Glomerular endothelial cell (primary cell): ENCODE measurements at places on chromosomes 11 and 22. TPM values are rescaled to one million over a fixed set of nuclear protein-coding genes. Genes with fewer than 3 reads are reported as not detected.

Gene FOLR1
- total RNA-seq = 1.2 TPM in 1 of 2 replicates, not detected in the other

DNA sequence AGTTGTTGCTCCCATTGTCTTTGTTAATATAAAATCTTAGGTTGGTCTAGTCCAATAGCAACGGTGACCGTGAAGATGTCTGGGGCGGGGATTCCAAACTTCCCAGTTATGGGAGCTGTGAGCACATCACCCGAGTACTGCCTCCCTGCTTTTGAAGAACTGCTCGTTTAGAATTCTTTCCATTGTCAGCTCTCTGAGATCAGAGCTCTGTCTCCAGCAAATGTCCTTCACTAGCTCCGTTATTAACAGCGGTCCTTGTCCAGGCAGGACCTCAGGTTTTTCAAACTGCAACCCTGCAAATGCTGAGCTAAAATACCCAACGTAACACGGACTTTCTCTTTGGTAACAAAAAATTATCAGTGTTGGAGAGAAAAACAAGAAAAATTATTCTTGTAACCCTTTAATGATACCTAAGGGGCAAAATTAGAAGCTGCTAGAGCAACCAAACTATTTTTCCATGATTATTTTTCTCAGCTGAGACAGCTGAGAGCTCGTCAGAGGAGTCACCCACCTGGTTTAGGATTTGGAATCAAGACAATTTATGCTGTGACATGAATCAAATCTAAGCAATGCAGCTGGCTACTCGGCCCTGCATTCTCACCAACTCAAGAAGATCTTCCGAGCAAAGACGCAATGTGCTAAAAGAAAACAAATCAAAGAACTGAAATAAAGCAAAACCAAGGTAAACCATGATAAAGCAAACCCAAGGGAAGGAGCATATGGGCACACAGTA lies 15.1 kb upstream of the EFCAB6 start:
- no peak for DNase-seq

Gene IGLL1
- not detected in 2 replicates for total RNA-seq

DNA sequence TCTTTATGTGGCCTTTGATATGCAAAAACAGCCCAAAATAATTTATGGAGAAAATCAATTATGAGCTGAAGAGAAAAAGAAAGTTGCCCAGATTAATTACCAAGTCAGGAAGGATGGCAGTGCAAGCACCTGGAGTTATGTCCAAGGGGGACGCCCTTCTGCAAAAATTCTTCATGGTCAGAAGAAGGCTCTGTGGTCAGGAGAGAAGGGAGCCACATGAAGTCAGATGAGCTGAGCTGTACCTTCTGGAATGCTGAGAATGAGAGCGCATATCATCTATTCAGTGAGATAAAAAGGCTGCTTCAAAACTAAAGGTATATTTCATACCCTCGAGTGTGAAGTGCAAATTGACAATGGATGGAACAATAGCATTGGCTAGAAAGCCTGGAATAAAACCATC lies 607.4 kb downstream of the NTM start:
- DNase-seq = no peak

DNA sequence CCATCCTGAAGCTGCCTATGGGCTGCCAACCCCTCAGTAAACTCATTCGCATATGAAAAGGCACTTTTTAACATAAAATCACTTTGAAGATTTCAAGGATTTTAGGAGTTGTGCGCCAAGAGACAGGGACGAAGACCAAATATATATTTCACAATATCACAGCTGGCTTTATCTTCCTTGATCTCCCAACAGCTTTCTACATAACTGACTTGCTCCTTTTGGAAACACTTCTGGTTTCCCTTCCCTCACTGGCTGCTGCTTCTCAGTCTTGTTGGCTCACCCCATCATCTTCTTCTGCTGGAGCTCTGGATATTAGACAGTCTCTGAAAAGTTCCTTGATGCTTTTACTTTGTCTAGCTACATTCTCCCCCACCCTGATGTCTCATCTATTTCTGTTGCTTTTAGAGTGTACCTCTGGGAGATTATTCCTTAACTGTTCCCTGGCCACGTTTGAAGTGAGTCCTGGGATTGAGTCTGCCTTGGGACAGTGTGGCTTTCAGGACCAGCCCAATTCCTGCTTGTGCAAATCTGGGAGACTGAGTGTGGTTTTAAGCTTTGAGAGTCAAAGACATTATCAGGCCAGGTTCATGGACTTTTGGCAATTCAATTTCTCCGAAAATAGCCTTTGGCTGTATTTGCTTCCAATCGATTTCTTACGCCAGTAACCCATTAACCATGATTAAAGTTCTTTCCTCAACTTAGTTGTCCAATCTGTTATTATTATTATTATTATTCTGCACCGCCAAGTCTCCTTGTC lies 30.9 kb upstream of the NNMT start:
- no peak for DNase-seq
